ENCODE measurements at places on chromosomes 2 and 18.

DNA sequence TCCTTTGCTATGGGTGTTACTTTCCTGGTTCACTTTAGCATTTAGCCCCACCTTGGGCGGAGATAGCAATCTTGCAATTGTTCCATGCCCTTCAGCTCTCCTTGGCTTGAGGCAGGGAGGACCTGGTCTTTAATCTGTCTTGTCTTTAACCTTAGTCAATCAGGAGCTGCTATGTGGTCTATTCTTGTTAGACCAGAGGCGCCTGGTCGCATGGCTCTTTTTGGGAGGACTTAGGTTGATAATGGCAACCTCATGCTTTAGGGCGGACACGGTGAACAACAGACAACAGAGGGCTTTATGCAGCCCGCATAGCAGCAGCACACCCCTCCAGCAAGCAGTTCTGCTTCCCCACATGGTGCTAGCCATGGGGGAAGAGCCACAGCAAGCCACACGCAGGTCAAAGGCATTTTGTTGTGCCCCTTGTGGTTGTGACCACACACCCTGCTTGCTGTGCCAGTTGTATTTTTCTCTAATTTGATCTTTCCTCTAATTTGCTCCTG is 17.7 kb upstream of the ZDBF2 start:
- DNase-seq: no peak

DNA sequence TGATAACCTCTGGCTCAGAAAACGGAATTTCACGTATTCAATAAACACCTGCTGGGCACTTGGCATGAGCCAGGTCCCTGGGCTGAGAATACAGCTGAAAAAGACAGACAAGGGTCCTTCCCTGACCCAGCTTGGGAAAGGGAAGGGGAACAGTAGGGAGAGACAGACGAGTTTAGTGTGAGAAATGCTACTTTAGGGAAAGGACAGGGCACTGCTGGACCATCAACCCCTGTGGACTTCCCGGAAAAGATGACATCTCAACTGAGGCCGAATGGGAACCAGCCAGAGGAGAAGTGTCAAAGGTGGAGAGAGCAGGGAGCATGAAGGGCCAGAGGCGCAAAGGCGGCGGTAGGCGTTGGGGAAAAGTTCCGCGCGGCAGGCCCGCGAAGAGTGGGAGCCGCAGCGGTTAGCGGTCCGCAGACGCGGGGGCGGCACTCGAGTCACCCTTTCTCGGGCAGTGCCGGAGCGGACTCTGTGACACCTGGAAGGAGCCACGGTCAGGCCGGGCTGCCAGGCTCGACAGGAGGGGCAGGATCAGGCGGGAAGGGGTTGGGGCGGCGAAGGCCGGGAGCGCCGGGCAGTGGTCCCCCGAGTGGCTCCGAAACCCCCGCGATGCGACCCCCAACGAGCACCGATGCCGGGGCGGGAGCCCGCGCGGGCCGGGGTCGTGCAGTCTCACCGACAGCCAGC is 519 bp downstream of the TEX261 start:
- DNase-seq: no peak

- no peak for DNase-seq
These were observed 158.7 kb downstream of the HAUS1 start for GRCh38 chr18:46262856-46263255.

DNA sequence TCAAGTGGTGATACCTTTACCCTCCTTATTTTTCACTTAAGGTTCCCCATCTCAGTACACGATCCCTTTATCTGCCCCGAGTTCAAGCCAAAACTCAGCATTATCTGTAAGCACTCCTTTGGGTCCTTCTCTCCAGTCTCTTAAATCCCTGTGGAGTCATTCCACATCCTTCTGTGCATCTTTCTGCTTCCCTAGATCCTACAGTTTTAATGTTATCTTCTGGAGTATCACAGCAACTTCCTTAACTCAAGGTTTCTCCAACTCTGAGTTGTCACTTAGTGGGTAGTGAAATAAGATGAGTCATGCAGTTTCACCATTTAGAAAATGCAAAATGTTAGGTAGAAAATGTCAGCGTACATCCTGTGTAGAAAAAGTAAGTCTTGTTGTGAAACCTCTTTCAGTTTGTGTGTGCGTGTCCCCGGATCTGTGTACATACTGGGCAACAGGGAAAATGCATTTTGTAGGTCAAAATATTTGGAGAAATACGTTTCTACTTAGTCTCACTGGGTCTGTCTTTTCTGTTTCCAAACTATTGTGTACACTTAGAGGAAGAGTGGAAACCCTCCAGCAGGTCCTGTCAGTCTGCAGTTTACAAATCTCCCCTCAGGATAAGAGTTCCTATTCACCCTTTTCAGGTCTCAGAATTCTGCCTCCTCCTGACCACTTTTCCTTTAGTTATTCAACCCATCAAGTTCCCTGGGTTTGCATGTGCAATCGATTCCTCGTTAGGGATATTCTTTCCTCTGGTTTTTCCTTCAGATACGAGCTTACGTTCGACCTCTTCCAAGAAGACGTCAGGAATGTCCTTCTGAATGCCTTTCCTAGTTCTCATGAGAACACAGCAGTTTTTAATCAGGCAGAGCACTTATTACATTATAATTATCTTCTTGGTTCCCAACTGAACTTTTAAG is 154.8 kb downstream of the TGIF1 start:
- DNase-seq: peak; percentile 83

GRCh38 chr2:151361674-151362370 is 4.4 kb downstream of the TNFAIP6 start:
- DNase-seq: no peak

- DNase-seq: peak; percentile 47
These were observed 44.0 kb downstream of the PDCL3 start for GRCh38 chr2:100606726-100607343.

- DNase-seq: no peak
These were observed 57.6 kb downstream of the TPGS2 start for GRCh38 chr18:36771245-36771644.

DNA sequence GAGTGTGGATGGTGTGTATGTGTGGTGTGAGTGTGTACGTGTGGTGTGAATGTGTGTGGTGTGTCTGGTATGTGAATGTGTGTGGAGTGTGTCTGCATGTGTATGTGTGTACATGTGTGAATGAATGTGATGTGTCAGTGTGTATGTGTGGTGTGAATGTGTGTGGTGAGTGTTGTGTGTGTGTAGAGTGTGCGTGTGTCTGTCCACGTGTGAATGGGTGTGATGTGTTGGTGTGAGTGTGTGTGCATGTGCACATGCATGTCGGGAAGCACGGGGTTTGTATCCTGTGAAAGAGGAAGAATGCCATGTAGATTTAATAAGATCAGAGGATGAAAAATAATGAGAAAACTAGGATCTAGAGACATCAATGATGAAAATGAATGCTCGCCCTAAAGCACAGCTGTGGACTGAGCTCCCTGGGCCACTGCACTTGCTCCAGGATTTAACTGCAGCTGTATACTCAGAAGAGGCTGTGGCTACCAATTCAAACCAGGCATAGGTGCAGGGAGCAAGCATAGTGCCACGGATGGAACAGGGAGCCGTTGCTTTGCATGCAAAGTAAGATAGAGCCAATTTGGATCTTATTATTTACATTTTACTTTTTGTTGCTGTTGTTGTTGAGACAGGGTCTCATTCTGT is 122.7 kb downstream of the DOCK10 start:
- DNase-seq: no peak

GRCh38 chr2:24421668-24422067 is 61.3 kb upstream of the ITSN2 start:
- DNase-seq: peak; percentile 58

GRCh38 chr2:177698281-177698680 is 305.7 kb downstream of the AGPS start:
- peak; percentile 41 for DNase-seq

- peak; percentile 59 for DNase-seq
These were observed 189.5 kb downstream of the CTIF start for GRCh38 chr18:48728204-48728833.

DNA sequence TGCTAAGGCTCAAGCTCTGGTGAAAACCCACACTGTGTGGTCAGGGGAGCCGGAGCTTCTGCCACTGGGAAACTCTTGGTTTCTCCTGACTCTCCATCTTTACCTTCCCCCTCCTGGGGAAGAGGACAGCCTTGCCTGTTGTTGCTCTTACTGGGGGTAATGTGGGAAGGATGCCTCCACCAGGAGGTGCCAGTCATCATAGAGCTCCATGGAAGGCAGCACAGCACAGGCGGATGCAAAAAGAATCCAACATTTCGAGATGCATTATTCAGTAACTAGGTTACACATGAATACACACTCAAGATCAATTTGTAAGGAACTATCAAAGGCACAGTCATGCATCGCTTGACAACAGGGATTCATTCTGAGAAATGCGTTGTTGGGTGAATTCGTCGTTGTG is 322.6 kb downstream of the AFF3 start:
- no peak for DNase-seq

DNA sequence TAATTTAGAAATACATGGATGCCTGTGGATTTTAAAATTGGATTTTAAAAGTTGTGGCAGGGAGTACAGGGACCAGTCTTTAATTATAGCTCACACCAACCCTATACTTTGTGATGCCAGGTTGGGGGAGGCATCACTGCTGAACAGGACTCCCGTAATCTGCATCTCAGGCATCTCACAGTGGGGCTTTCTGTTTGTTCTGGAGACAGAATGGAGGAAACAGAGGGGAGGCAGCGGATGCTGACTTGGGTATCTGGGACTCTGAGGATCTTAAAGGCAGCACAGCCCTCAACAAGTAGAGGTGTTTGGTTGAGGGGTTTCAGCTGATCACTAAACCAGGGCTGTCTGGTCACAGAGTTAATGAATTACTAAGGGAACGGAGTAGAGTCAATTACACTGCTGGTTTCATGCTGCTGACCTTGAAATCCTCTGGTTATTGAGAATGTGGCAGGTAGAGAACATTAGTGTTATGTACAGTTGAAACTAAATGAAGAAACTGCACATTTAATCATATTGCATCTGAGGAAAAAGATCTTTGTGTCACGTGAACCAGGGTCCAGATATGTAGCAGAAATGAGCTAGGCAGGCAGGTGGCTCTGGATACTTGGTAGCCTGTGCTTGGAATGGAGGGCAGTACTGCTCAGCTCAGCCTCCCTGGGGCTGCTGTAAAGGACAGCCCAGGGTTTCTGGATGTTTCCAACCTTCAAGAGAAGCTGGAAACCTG is 40.3 kb downstream of the FHOD3 start:
- DNase-seq: no peak

- DNase-seq: no peak
These were observed 6.6 kb upstream of the PTMA start for GRCh38 chr2:231701456-231702373.

- DNase-seq: no peak
These were observed 414.4 kb upstream of the SALL3 start for GRCh38 chr18:78565240-78565639.

GRCh38 chr2:98546186-98546585 is 62.1 kb downstream of the COA5 start:
- no peak for DNase-seq

- DNase-seq: peak; percentile 32
These were observed 7.0 kb upstream of the NXPH2 start for GRCh38 chr2:138787053-138787666.

DNA sequence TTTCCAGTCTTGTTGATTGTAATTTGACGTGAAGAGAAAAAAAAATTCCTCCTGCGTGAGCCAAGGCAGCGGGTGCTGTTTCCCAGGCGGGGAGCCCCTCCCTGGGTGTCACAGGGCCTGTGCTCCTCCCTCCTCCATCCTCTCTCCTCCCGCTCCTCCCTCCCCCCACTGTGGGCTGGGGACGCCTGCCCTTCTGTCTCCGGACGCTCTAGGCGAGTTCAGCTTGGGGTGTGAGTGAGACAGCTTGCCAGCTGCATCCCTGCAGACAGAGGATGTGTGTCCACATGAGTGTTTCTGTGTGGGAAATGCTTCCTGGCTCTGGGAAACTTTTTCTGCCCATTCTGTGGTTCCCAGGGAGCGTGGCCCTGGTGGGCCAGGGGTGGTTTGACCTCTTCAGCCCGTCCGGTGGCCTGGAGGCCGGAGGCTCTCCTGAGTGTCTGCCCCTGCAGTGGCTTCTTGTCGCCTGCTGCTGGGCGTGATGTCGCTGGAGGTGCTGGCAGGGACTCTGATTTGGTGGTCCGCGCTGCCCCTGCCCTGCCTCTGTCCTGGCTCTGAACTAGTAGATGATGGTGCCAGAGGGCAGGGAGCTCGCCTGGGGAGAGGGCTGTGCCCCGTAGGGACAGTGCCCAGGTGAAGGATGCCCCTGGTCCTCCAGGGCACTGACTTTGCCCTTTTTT is 96.4 kb downstream of the USP40 start:
- peak; percentile 14 for DNase-seq

- DNase-seq: no peak
These were observed 1.6 kb downstream of the BAZ2B start for GRCh38 chr2:159614534-159615366.

GRCh38 chr18:27142891-27143290 is 42.2 kb downstream of the CHST9 start:
- DNase-seq: no peak

DNA sequence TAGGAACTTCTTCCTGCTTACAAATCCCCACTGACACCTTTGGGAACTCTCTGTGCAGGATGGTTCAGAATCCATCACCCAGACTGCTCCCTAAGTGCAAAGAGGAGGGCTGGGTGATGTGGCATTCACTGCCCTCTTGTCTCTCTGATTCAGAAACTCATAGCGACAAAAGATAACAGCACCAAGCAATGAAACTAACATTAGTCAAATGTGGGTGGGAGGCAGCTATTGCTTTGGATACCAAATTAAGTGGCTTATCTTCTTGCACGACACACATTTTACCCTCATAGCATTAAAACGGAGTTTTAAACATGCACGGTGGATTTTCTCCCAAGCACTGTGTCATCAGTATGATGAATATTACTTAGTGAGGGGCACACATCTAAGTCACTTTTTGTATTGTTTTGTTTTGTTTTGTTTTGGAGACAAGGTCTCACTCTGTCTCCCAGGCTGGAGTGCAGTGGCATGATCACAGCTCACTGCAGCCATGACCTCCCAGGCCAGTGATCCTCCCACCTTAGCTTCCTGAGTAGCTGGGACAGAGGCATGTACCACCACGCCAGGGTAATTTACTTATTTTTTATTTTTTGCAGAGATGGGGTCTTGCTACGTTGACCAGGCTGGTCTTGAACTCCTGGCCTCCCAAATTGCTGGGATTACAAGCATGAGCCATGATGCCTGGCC is 40.9 kb upstream of the NEB start:
- no peak for DNase-seq

DNA sequence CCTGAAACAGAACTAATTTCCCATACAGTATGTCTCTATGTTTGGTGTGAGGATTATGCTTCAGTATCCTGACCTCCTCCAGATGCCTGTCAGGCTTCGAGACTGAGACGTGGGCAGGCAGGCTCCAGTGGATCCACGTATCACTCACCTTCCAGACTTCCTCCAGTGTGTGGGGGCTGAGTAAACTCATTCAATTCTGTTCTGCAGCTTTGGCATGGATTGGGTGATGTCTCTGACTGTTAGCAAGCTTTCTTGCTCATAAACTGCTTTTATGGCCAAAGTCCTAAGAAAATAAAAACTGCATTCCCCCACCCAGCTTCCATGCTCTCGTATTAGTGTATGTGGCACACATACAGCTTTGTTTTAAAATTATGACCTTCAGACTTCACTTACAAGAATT is 53.6 kb downstream of the CCDC93 start:
- DNase-seq: no peak

GRCh38 chr18:36627637-36628036 is 201.2 kb downstream of the TPGS2 start:
- DNase-seq: no peak
